ENCODE measurements at places on chromosomes 1 and 21.

- no peak for DNase-seq
Observed at GRCh38 chr1:62306065-62306464, 13.2 kb downstream of the KANK4 start.

DNA sequence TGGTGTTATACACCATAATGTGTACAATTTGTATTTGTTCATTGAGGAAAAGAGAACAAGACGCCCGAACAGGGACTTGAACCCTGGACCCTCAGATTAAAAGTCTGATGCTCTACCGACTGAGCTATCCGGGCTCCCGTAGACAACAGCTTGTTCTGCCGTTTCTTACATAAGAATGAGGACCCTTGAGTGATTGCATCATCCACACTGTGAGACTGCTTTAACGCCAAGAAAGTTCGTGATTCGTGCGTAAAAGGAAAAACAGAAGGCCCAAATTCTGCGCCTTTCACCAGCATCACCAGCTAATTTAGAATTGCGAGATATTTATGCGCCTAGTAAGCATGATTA lies 9.3 kb upstream of the MDM4 start:
- DNase-seq = peak; percentile 91

DNA sequence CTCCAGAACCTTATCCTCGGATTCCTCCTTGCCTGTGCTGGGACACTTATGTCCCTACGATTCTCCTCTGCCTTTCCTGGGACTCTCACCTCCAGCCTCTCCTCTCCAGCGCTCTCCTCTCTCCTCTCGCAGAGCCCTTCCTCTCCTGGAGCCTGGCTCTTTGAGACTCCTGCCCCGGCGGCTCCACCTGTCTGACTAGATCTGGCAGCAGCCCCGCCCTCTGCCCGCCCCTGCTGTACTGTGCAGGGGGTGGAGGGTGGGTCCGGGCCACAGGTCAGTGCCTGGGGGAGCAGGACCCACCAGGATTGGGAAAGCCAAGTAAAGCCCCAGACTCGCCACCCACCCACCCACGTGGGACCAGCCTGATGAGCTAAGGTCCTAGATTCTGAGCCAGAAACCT lies 1.6 kb downstream of the ELOVL1 start:
- DNase-seq = no peak

GRCh38 chr1:201307760-201308499 lies 24.6 kb downstream of the PKP1 start:
- no peak for DNase-seq

GRCh38 chr1:150961756-150962155 lies 12.9 kb downstream of the CERS2 start:
- no peak for DNase-seq

GRCh38 chr1:204513117-204513716 lies 3.0 kb upstream of the MDM4 start:
- DNase-seq = peak; percentile 78

Data from CD4-positive, alpha-beta T cell treated with Interferon alpha-2 for 1 hour (primary cell).